ENCODE measurements at places on chromosomes 7 and 10.
A peak's percentile ranks its signal among the peaks of the same experiment; 100 is the strongest.

DNA sequence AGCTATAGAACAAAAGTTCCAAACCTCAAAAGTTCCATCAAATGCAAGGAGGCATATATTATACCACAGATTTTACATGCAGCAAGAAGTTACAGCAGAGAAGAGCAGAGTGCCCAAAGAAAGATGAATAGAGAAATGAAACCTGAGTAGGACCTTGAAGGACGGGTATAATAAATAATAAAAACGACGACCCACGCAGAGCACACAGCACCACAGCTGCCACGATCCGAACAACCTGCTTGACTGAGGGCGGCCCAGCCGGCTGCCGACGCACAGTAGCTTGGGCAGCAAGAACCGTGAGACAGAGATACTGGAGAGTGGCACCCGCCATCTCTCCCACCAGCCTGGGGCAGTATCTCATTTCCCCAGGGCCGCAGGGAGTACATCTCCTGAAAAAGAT is 79.0 kb downstream of the HIPK2 start:
- DNase-seq, result no peak

- no peak for DNase-seq
Measured at GRCh38 chr7:36249091-36249490, 96.0 kb downstream of the EEPD1 start.

GRCh38 chr7:104294291-104294690 is 34.1 kb upstream of the LHFPL3 start:
- no peak for DNase-seq

DNA sequence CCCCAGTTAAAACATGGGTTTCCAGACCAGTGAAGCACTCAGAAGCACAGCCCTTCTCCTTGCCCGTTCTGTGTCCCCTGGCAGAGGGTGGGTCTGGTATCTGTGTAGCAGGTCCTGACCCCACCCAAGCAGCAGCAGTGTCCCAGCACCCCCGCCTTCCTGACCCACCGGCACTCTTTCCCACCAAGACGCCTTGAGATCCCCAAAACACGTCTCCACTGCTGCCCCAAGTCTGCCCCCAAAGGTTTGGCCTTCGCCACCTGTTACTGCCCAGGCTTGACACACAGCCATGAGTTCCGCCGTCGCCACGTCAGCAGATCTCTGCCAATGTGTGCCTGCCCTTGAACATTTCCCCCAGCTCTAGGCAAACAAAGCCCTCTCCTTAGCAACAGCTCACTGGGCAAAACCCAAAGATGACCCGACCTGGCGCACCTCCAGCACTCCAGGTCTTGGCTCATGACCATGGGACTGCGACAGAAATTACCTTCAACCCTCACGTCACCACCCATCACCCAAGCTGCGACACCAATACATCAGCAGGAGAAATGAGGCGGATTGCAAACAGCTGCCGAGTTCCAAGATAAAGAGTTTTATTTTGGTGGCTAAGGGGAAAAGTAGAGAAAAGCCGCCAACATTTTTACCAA is 75.6 kb downstream of the CTBP2 start:
- no peak for DNase-seq

DNA sequence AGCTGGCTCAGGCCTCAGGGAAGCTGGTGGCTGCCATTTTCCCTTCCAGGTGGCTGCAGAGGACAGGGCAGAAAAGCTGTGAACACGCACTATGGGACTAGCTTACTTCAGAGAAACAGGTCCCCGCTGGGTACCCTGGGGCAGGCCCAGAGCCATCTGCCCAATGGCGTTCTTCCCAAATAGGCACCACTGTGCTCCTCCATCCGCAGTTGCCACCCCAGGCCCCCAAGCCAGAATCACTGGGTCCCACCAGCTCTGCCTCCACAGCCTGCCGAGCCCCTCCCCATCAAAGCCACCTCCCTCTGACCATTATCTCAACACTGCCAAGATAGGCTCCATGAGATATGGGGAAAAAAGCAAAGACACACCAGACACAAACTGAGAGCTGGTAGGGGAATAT is 11.4 kb downstream of the BUD31 start:
- DNase-seq, result no peak

GRCh38 chr10:133039107-133039802 is 48.5 kb upstream of the ADGRA1 start:
- no peak for DNase-seq

- DNase-seq, result no peak
Measured at GRCh38 chr7:107196834-107197610, 28.2 kb downstream of the HBP1 start.

DNA sequence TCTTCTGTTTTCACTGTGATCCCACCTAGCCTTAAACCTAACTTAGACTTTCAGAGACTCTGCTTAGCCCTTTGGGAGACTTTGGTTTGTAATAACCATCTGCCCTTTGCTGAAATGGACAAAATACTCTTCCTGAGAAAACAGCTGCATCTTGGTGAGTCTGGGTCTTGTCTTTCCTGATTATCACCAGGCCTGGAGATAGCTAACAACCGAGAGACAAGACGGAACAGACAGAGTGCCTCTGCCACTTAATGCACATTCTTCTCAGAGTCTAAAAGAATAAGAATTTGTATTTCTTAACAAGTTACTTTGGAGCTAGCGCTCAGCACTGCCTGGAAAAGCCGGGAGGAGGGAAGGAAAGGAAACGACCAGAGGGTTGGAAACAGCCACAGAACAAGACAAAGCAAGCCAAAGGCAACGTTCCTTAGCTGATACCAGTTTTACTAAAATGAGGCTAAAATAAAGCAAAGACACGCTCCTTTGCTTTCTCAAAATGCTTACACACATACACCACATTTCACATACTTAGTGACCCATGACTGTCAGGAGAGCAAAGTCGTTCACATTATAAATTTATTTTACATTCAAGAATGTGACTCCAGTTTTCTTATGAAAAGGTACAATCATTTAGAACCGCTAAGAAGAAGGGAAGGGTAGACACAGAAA is 70.3 kb upstream of the DGKI start:
- DNase-seq, result no peak

DNA sequence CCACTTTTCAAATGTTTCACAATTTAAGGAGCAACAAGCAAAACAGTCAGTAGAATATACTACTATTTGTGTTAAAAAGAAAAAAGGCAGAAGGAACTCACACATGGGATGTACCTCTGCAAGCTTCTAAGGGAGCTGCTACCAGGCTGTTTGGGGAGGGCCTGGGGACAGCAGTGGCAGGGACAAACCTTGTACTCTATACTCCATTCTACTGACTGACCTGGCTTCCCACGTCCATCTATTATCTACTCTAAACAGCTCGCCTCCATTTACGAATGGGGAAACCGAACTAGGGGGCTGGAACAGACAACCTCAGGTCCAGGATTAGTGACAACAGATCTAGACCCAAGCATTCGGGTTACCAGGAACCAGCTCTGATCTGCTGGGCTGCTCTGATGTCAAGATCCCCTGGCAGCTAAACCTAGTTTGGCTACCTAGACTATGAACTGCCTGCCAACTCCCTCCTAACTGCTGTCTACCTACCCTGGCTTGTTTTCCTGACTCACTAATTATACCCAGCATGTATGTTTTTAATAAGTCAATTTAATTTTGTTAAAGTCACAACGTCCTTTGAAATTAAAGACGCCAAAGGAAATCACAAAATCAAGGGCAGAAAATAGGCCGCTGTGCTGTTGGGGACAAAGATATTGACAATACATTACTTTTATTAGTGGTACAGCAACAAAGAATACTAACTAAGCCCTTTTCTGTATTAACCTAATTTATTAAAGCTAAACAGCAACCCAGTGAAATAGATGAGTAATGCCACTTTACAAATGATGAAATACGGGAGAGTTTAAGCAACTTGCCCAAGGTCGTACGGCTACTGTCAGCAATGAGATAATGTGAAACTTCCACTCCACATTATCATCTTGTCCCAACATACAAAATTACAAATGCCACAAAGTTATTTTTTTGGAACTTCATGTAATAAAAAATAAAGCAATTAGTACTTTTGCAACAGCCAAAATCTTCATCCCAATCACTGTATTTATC is 5.3 kb downstream of the PSAP start:
- DNase-seq, result no peak

- DNase-seq, result no peak
Measured at GRCh38 chr7:92485974-92486373, 8.2 kb upstream of the ERVW-1 start.

GRCh38 chr10:125762692-125763648 is 12.7 kb downstream of the MMP21 start:
- no peak for DNase-seq

DNA sequence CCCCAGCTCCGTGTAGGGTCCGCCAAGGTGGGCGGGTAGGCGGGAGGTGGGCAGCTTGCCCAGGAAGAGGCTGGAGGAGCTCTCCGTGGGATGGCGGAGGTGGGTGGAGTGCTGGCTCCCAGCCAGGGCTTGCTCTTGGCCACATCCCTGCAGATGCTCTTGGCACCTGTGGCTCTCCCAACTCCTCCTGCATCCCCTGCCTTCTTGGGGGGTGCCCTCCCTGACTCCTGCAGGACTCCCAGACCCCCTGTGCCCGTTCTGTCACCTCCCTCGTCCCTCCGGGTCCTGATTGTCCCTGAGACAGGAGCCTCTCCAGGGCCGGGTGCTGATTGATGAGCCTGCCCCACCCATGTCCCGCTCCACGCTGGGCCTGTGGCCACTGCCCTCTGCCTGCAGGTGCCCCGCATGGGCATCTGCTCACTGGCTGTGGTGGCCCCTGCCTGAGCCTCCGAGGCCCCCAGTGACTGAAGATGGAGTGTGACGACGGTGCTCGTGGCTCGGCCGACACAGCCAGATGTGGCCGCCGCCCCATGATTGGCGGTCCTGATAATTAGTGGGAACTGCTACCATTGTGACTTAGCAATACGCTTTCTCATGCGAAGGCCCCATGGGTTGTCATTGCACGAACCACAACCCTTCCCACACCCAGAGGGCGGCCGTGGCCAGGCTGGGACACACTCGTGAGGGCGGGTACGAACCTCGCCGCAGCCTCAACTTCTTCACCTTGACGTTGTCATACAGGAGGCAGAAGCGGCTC is 23.6 kb downstream of the CFAP46 start:
- no peak for DNase-seq

DNA sequence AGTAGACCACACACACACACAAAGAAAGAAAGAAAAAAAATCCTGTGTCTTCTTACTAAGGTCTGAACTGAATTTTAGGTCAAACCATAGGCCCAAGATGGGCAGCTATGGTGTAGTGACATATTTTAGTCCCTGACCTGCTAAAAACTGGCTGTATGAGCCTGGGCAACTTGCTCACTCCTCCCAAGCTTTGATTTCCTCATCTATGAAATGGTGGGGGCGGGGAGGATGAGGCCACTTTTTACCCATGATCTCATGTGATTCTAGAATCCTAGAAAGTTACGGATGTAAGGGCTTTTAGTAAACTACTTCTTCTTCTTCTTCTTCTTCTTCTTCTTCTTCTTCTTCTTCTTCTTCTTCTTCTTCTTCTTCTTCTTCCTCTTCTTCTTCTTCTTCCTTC is 6.1 kb upstream of the CCL24 start:
- DNase-seq, result no peak

GRCh38 chr7:17144322-17144721 is 154.1 kb upstream of the AHR start:
- DNase-seq, result peak; percentile 57

- DNase-seq, result peak; percentile 57
Measured at GRCh38 chr10:129963641-129964501, at the start of gene EBF3. EBF3 (minus strand) TSS chr10:129964274; CDS start chr10:129963768, 506 bp downstream.

DNA sequence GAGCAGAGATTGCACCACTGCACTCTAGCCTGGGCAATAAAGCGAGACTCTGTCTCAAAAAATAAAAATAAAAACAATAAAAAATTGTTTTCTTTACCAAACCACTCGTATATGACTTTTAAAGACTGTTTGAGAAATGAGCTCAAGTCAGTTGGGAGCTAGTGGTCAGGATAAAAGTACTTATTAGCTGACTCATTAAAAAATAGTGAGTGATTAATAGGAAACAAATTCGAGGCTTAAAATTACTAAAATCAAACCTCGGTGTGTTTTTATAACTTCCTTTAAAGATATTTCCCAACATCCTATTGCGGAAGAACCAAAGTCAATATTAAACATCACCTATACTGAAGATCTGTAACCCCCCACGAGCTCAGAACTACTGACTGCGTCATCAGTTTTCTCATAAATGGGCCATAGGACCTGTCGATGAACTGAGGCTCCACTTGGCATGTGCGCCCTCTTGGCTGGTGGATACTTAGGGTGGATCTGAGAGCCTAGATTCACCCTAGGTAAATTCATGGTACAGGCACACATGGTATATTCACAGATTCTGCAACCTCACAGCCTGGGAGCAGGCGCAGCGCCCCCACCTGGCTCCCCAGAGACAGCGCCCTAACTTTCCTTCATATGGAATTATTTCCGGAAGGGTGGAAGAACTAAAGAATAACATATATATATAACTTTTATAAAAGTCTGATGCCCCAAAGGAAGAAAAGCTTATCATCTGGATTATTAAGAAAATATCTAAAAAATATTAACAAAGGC is 9.2 kb downstream of the MKI67 start:
- no peak for DNase-seq

GRCh38 chr10:79069325-79070080 is 737 bp downstream of the ZMIZ1 start:
- DNase-seq, result peak; percentile 30

DNA sequence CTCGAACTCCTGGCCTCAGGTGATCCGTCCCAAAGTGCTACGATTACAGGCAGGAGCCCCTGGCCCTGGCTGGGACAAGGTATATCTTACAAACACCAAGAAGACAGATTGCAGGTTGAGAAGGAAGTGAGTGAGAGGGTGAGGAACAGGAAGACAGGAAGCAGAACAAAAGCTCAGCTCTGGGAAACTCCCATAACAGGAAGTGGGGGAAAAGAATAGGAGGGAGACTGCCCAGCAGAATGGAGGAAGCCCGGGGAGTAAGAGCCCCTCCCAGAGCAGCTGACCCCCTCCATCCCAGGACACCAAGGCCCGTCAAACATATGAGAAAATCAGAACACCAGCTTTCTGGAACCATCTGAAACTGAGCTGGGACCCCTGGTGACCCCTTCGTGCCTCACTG is 2.9 kb downstream of the TECPR1 start:
- DNase-seq, result no peak

GRCh38 chr7:134827889-134828288 is 48.5 kb downstream of the CALD1 start:
- no peak for DNase-seq

DNA sequence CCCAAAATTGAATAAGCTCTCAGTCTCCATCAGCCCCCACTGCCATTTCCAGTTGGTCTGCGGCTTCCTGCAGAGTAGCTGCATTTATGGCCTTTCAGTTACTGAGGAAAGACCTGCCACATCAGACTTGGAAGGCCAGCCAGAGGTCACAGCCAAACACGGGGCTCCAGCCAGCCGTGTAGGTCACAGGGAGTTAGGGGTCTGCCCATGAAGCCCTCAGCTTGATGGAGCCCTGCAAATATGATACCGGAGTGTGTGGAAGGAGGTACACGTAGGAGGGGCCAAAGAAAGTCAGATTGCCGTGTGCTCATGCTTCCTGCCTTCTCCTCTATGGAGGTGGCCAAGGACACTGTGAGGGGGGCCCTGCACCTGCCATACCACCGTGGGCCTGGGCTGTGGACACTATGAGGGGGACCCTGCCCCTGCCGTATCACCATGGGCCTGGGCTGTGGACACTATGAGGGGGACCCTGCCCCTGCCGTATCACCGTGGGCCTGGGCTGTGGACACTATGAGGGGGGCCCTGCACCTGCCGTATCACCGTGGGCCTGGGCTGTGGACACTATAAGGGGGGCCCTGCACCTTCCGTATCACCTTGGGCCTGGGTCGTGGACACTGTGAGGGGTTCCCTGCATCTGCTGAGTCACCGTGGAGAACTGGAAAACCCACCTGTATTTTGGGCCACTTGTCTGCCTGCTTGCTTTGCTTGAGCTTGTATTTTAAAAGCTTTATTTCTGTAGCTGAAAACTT is 335.7 kb upstream of the SHH start:
- DNase-seq, result no peak
